Suppressor macrophage treated with lipopolysaccharide for 1 hour (primary cell): ENCODE measurements at places on chromosomes 1 and 21.
A peak's percentile ranks its signal among the peaks of the same experiment; 100 is the strongest.

- DNase-seq, result no peak
Observed at GRCh38 chr21:36934864-36935420, 31.5 kb downstream of the HLCS start.

DNA sequence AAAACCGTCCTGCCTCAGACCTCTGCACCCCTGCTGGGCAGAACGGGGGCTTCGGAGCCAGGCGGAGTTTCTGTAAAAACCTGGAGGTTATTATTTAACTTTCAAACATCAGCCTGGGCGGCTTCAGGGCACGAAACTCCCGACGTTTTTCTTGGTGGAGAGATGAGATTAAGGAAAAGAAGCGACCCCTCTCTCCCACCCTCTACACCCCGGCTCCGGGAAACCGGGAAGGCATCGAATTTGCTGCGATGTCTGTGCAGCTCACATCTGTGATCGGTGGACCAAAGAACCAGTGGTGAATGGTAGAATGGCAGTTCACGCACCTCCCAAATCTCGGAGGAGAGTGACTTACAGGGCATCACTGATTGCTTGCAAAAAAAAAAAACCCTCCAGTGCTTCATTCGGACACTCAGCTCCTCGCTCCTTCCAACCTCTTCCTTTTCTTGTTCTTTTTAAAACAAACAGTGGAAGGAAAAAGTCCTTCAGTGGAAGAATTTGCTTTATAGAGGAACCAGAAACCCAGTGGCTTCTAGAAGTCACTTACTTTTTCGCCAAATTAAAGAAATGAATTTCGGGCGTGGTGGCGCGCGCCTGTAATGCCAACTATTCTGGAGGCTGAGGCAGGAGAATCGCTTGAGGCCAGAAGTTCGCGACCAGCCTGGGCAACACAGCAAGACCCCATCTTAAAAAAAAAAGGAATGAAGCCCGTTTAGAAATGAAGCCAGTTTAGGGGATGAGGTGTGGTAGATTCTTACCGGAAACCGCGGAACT lies 884 bp downstream of the PHACTR4 start:
- peak; percentile 46 for DNase-seq

DNA sequence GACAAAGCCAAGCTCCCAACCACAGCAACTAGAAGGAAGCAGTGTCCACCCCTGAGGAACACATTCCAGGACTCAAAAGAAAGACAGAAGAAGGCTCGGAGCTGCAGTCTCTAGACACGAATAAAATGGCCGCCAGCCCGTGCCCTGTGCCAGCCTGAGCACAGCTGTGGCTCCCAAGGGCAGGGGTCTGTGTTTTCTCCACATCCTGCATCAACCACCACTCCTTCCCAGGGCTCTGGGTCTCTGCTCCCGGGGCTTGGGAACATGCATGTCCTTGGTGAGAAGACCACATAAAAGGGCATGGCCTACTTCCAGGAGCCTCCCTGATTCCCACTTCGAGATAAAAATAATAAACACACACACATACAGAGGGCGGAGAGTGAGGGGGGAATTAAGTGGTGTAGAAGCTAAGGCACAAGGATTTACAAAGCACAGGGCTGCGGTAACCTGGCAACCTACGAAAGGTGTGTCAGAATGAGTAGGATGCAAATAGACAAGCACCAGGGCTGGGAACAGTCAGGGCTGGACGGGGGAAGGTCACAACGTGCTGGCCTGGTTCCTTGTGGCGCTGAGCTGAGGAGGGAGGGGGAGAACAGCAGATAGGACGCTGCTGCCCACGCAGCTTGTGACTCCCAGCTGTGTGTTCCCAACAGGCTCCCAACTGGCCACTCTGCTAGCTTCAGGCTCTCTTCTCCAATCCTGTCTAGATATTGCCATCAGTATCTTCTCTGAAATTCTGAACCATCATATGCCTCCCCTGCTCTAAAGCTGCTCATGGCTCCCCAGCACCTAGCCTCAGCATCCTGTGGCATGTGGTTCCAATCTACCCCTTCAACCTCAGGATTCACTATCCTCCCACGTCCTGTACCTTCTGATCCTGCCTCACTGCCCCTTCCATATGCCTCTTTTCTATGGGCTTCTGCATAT lies 72.5 kb downstream of the CD34 start:
- DNase-seq, result no peak

DNA sequence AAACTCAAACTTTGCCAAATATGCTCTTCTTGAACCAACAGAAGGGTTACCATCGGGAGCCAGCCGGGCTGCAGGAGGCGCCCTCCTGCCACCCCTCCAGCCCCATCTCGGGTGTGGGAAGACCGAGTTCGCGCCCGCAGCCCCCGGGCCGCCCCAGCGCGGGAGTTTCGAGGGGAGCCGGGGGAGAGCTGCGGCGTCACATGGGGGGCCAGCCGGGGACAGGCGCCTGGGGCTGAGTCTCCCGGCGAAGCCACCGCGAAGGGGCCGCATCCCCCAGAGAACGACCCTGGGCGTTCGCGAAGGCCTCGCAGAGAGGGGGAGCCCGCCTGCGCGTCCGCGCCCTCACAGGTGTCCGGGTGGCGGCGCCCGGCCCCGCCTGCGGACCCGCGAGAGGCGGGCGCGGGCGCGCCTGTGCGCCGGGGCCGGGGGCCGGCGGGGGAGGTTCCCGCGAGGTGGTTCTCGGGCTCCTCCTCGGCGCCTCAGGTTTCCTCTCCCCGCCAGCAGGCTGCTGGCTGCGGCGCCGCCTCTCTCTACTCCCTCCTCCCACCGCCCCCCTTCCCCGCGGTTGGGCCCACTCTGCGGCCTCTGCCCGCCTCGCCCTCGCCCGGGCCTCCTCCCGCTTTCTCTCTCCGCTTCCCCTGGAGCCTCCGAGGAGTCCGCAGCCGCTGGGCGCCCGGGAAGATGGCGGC lies at the start of gene RAVER2:
RAVER2 (plus strand) TSS at position 584 of the 689 bp plus-strand sequence; CDS start at position 682, 98 bp downstream.
- peak; percentile 57 for DNase-seq

- no peak for DNase-seq
Observed at GRCh38 chr1:3456449-3456963, 2.0 kb downstream of the ARHGEF16 start.

DNA sequence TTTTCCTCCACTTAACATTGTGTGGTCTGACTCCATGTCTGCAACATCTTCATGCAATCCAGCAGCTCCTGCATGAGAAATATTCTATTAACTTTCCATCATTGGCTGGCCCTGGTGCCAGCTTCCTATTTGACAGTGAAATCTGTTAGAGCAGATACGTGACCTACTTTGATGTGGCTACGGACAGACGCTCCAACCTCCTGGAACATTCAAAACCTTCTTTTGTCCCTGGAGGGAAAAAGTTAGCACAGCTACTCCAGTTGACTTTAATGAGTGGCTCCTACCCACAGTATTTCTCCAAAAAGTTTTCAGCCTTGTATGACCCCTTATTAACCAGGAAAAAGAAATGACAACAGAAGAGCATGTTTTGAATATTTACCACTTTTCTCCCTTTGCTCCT lies 22.0 kb downstream of the PRAMEF20 start:
- no peak for DNase-seq

DNA sequence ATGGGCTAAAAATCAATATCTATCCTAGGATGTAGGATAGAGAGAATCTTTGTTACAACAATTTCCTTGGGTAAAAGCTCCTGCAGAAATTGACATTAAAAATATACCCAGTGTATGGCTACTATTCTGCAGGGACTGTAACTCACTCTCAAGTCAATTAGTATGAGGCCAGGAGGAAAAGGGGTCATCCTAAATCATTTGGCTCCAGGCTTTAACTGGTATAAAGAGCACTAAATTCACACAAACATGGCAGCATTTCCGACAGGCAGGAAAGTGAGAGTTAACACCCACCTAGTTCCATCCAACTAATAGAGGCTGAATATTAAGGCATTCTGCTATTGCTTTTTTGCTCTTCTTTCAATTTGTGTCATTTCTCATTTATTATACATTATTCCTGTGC lies 218.6 kb upstream of the C1orf87 start:
- no peak for DNase-seq

GRCh38 chr1:162404550-162405160 lies 7.3 kb downstream of the SH2D1B start:
- DNase-seq, result peak; percentile 67
